ENCODE measurements at places on chromosomes 7 and 10.

DNA sequence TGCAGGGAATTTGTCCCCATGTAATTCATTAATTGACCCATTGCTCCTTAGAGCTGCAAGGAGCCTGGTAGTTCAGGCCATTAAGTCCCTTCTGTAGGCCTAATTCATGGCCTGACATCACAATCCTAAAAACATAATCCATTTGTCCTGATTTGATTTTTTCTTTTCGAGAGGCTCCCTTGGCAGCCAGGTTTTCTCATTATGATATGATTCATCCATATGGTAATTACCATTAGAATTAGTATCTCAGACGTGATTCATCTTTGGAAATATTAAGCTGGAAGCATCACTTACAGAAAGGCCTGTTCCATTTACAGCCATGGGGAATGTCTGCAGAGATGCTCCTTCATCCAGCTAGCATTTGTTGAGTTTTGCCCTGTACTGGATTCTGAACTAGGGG is 128.5 kb downstream of the PLCE1 start:
- DNase-seq = no peak

GRCh38 chr7:155509725-155510551 is 36.4 kb downstream of the CNPY1 start:
- DNase-seq = no peak

- no peak for DNase-seq
Observed at GRCh38 chr7:42235741-42236161, 1.3 kb downstream of the GLI3 start.

- no peak for DNase-seq
Observed at GRCh38 chr10:17758896-17759295, 6.9 kb downstream of the TMEM236 start.

DNA sequence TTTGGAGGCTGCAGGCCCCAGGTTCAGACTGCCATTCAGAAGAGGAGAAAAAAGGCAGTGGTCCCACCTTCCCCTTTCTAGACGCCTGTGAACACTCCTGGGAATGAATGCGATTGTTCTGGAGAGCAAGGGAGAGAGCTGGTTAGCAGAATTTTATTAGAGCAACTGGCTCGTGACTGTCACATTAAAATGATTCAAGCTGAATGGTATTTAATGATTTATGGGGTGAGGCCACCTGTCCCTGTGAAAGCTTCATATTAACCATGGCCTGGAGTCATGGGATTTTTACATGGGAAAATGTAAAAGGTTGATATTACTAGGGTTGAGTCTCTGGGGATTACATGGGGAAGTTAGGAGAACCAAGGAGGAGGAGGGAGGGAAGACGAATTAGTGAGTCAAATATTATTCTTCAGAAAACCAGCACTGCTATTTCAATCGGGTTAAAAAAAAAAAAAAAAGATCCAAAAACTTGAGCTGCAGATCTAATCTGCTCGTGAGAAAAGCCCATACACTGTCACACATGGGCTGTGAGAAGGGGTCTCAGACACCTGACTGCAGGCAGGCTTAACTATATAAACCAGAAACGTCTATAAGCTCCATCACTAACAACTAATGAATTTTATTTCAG is 8.3 kb downstream of the CXCL12 start:
- DNase-seq = no peak

- no peak for DNase-seq
Observed at GRCh38 chr10:110947061-110947595, 27.7 kb downstream of the SHOC2 start.
